Activated effector memory CD4-positive, alpha-beta T cell treated with Interleukin-2 at 50 U/mL for 16 hours (primary cell): ENCODE measurements at places on chromosomes 2 and 18.

DNA sequence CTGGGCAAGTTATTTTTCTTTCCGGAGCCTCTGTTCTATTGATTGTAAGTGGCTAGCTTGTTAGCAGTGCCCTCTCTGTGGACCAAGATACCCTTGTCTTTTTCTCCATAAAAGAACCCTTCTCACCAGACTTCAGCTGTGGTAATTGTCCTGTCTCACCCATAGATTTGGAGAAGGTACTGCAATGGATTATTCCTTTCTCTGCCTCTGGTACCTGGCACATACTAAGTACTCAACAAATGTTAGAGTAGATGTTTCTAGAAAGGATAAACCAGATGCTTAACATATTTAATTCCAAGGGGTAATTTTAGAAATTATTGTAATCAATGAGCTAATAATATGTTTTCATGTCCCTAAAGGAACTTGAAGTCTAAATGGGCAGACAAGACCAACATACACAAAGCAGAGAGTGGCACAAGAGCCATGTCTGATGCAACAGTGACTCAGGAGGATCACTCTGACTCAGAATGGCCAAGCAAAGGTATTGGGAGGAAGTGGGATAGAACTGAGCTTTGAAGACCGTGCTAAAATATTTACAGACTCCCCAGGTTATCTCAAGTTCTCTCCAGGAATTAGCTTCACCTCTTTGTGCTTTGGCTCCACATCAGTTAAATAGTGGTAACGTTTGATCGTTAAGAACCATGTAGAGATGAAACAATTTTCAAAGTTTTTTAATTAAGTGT lies 129.7 kb upstream of the OSR1 start:
- no peak for DNase-seq

DNA sequence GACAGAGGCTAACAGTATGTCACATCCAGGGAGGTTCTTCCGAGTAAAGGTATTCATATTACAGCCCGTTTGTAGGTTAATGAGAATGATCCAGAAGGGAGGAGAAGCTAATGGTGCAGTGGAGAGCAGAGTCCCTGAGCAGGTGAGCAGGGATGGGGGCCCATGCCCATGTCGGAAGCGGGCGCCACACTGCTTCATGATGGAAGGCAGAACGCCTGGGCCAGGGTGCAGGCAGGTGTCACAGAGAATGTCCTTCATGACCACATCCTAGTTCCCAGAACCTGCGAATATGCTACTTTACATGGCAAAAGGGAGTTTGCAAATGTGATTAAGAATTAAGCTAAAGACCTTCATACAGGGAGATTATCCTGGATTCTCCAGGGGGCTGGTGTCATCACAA lies 4.0 kb downstream of the HES6 start:
- no peak for DNase-seq

DNA sequence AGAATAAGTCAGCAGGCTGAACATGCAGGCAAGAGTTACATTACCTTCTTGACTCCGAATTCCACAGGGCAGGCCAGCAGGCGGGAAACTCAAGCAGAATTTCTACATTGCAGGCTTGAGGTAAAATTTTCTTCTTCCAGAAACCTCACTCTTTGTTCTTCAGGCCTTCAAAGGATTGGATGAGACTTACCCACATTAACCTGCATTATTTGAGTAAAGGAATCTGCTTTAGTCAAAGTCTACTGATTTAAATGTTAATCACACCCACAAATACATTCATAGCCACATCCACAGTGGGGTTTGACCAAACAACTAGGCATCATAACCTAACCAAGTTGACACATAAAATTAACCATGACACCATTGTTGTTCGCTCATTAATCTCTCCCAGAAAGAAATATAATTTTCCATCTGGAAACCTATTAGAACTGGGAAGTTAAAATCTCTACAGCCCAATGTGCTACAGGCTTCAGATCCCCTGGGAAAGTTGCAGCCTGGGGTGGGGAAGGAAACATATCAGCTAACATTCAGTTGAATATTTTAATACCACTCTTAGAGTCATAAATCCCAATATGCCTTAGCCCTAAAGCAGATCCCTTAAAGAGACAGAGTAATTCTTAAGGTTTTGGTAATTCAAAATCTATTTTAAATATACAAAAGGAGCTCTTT lies 468.2 kb upstream of the TNP1 start:
- DNase-seq = no peak

DNA sequence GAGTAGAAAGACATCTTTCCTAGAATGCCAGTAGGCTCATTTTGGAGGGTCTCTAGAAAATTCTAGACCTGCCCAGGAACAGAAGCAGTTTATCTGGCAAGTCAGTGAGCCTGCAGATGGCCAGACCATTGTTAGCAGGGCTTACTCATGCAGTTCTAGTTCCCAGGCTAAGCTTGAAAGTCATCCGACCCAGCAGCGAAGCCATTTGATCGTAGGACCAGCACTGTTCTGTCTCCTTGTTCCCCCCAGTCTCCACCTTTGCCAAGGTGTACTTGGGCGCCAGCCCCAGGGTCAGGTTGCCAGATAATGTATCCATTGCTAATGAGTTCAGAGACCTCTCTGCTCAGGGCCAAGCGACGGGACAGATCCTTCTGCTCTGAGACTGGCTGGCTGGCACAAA lies 70.1 kb downstream of the EPAS1 start:
- DNase-seq = no peak

- DNase-seq = no peak
Observed at GRCh38 chr2:190183539-190183938, 121.0 kb upstream of the MSTN start.

- DNase-seq = no peak
Observed at GRCh38 chr2:38108907-38109731, 33.2 kb upstream of the CYP1B1 start.
